ENCODE measurements at places on chromosomes 6 and 20.
A peak's percentile ranks its signal among the peaks of the same experiment; 100 is the strongest.

DNA sequence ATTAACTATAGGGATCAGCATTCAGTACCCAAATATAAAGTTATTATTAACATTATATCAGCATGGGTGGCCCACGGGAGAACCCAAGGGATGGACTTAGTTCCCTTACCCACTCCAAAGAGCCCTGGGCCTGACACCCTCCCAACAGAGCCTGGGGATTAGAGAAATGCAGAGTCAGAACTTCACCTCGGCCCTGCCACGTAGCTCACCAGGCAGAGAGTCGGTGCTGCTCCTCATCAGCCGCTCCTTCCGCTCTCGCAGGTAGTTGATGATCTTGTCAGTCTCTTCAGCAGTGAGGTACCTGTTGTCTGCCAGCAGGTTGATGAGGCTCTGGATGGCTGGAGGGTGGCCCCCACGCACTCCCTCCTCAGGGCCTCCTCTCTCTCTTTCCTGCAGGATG is 26.6 kb downstream of the NCOA5 start:
- DNase-seq: no peak

- no peak for DNase-seq
Observed at GRCh38 chr6:105746130-105746505, 340.0 kb upstream of the PRDM1 start.

GRCh38 chr20:1696521-1697209 is 39.1 kb upstream of the SIRPG start:
- DNase-seq: no peak

DNA sequence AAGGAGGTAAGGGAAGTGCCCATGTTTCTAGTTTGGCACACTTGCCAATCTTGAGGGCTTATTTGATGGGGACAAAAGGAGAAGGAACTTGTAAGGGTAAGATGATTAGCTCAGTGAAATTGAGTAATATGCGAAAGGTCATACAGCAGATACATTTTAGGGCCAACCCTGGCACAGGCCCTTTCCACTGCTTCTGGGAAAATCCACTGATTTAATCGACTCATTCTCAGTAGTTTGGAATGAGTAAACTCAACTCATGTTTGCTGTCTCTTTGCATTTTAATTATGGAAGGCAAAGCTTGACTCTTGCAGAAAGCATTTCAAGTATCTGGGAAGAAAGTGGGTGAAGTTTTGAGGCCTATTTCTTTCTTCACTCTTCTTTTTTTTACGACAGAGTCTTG is 20.0 kb downstream of the PHF20 start:
- DNase-seq: peak; percentile 74

- no peak for DNase-seq
Observed at GRCh38 chr20:49282584-49283171, 4.8 kb upstream of the ZNFX1 start.

- no peak for DNase-seq
Observed at GRCh38 chr6:122719176-122719575, 60.3 kb upstream of the FABP7 start.

GRCh38 chr6:56793938-56794337 is 151.2 kb upstream of the DST start:
- DNase-seq: no peak

DNA sequence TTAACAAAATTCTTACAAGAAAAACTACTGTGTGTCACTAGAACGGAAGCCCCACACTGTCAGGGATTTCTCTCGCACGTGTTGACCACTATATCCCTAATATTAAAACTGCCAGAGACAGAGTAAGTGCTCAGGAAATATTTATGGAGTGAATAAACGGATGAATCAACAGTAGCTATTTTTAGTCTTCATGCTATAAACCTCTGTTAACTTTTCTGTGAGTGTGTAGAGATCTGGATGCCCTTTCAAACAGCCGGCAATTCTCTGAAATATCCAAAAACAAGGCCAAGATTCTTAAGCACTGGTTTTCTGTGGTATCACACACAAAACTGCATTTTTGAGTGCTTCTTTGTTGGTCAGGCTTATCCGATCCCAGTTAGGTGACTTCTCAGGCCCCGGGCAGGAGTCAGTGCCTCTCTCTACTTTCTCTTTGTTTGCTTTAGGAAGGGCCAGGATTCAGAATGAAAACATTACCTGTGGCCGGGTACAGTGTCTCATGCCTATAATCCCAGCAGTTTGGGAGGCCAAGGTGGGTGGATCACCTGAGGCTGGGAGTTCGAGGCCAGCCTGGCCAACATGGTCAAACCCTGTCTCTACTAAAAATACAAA is 15.7 kb downstream of the ATP9A start:
- peak; percentile 93 for DNase-seq

GRCh38 chr6:21885532-21886114 is 292.1 kb downstream of the SOX4 start:
- peak; percentile 93 for DNase-seq

GRCh38 chr6:43052842-43053544 is 658 bp downstream of the CUL7 start:
- DNase-seq: peak; percentile 29

DNA sequence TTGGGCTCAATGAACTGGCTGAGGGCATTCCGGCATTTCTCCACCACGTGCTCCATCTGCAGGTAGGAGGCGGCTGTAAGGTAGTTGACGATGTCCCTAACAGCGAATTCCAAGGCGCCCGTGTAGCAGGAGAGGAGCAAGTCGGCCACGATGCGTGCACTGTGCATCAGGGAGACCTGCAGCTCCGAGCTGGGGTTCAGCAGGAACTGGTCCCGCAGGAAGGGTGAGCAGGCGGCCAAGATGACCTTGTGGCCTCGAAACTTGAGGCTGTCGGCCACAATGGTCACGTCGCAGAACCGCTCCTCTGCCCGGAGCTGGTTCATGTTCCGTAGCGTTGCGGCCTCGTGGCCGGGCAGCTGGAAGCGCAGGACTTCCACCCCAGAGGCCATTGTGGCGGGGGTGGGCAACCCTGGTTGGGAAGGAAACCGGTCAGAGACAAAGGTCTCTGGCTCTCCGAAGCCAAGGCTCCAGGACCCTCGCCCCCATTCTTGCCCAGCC is 920 bp downstream of the ZBTB12 start:
- DNase-seq: no peak

GRCh38 chr6:39938773-39939654 is 4.8 kb upstream of the MOCS1 start:
- no peak for DNase-seq

- DNase-seq: no peak
Observed at GRCh38 chr6:56408976-56409375, 161.6 kb upstream of the COL21A1 start.

GRCh38 chr20:14919501-14920081 is 582.2 kb upstream of the FLRT3 start:
- no peak for DNase-seq

- no peak for DNase-seq
Observed at GRCh38 chr20:64101731-64102621, 5.4 kb downstream of the NPBWR2 start.

DNA sequence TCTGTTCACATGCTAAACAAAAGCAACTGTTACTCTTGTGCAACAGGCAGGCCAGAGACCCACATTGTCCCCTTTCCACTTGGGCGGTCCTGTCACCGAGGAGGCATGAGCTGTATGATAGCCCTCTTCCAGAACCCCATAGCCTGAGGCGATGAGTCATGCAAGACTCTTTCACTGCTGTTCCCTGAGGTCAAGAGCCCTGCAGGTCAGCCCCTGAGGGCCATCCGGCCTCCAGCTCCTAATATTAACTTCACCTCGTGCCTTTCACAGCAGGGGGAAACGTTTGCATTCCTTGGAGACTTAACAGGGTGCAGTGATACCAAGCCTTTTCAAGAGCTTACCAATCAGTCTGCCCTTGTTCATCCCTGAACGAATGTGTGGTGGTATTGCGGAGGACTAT is 253.3 kb upstream of the ECI2 start:
- DNase-seq: no peak

DNA sequence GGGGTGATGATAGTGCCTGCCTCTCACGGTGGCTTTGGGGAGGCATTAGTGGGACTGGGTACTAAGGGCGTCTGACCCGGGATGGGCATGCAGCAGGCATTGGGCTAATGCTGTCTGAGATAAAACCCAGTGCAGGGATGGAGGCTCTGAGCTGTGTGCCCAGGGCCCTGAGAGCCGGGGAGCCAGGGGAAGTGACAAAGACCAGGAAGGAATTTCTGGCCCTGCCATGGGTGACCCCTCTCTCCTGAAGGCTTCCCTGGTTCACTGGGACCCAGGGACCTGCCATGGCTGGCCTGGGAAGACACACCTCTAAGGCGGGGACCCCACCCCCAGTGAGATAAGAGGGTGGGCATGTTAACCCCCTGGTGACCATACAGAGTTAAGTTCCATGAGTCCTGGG is 3.9 kb upstream of the GATA5 start:
- DNase-seq: no peak

- peak; percentile 28 for DNase-seq
Observed at GRCh38 chr6:37256692-37257319, 766 bp upstream of the TBC1D22B start.

Measured in fibroblast of the aortic adventitia (primary cell).